ENCODE measurements at places on chromosomes 11 and 22. TPM values are rescaled to one million over a fixed set of nuclear protein-coding genes. Genes with fewer than 3 reads are reported as not detected.

The OR51I1 gene
- not detected for total RNA-seq

The RFPL3 gene
- not detected for total RNA-seq

The PDE2A gene
- 0.15 TPM for total RNA-seq

The USP2 gene
- 2.4 TPM for total RNA-seq
